ENCODE measurements at places on chromosomes 2 and 18.

- DNase-seq: no peak
Measured at GRCh38 chr2:133574186-133574585, 5.9 kb upstream of the NCKAP5 start.

- DNase-seq: no peak
Measured at GRCh38 chr2:54341656-54342055, 85.6 kb upstream of the TSPYL6 start.

GRCh38 chr2:223801736-223802135 is 35.6 kb downstream of the AP1S3 start:
- DNase-seq: no peak

DNA sequence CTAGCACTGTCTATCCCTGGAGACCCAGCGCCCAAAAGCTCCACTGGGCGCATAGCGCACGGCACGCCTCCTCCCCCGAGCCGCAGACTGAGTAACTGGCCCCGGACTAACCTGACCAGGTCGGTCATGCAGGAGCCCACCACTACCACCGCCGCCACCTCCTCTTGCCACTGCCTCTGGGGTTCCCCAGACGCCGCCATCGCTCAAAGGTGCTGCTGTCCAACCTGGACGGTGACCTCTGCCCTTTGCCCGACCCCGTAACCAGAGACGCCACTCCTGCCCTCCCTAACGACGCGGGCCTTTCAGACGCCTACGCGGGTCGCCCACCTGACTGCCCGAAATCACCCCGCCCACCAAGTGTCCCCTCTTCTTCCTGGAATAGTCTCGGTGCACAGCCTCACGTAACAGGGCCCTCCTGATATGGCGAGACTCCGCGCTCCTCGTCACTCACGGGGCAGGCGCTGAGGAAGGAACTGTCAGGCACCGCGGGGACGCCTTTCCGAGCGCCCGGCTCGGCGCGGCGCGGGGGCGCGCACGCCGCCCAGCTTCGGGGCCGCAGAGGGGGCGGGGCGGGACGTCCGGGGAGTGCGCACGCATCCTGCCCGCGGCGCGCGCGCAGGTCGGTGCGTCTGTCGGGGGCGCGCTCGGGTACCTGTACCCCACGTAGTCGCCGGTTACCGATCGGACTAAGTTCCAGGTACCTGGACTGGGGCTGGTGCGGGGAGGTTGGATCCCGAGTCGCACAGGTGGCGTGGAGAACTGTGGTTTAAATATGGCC is at the start of the genes BABAM2 and RBKS:
Gene BABAM2, plus strand, starts transcription at position 584 of the 778 bp plus-strand sequence. CDS start 3,828 bp downstream, outside the sequence.
Gene RBKS, minus strand, starts transcription at position 242 of the 778 bp plus-strand sequence. Its CDS starts 42 bp downstream, at position 200.
- DNase-seq: peak; percentile 86

GRCh38 chr2:30666266-30666874 is 140.9 kb downstream of the CAPN13 start:
- no peak for DNase-seq

DNA sequence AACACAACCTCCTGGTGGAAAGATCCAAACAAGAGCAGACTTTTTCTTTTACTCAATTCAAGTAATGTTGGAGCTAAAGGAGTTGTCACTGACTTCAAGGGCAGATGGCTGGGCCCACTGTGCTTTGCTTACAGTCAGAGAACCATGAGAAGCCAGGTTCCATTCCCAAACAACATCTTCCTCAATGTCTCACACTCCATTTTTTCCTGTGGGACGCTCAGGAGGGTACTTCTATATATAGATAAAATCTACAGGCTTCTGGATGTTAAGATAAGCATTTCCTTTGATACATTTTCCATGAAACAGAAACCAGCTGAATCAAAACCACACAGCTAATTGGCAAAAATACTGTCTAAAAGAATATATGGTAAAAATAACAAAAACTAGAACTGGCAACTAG is 14.4 kb downstream of the IWS1 start:
- DNase-seq: no peak

DNA sequence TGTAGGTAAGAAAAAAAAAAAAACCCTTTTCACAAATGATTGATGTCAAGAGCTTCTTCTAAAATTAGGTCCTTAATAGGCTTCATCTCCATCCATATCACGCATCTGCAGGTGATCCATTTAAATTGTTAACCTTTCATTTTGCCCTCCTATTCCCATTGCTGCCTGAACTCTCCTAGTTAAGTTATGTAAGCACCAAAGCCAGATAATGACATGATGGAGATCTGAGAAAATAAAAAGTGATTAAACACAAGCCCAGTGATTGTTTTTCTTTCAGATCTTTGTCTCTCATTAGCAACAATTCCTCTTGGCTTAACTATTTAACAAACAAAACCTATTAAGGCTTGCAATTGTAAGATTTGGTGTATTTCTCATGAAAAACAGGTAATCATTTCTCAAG is 20.0 kb downstream of the LANCL1 start:
- no peak for DNase-seq

DNA sequence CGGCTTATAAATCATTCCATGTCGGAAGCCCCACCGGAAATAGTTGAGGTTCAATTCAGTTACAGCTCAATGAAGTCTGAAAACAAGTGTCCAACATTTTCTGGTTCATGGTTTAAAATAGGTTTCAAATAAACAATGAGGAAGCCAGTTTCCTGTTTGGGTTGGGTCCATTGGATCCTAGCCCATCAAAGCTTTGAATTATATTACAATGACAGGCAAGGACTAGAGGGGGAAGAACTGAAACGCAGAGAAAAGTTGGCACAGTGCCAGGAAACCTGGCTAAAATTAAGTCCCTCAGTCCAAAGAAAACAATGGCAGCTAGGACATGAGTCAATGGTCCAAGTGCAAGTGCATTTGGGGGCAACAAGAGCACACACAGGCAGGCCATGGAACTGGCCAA is 32.0 kb downstream of the SLC14A1 start:
- DNase-seq: no peak

GRCh38 chr2:240326246-240326645 is 109.2 kb upstream of the GPC1 start:
- DNase-seq: no peak

- DNase-seq: no peak
Measured at GRCh38 chr18:58177004-58177717, 133.1 kb downstream of the NEDD4L start.

DNA sequence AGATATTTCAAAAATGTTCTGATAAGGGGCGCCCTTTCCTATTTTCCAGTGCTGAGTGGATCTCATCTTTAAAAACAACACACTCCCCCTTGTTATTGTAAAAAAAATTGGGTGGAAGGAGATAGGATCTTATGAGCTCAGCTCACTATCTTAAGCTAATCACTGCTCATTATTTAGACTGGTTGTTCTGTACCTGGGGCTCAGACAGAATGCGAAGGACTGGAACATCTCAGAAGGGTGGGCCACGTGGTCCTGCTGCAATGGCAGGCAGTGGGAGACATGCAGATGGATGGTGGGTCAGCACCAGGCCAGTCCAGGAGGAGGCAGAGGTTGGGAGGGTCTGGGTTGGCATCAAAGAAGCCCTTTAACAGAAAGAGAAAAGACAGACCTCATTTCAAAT is 48.3 kb upstream of the GPR155 start:
- DNase-seq: no peak

- no peak for DNase-seq
Measured at GRCh38 chr2:102708847-102709559, 52.8 kb upstream of the TMEM182 start.

GRCh38 chr18:10040287-10041011 is 126.6 kb downstream of the VAPA start:
- no peak for DNase-seq

DNA sequence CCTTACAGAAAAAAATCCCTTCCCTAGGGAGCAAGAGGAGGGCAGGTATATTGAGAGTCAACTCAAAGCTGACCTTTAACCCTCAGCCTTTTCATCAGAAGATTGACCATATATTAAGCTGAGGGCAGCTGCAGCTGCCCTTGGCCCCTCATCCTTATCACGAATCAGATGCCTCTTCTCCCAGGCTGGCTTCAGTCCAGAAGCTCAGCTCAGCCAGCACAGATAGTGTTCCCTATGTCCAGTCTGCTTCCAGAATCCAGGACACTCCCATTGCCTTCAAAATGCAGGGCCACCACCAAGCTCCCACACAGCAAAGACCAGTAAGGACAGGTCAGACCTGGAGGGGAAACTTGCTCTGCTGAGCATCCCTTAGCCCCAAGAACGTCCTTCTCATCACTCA is 146.1 kb downstream of the BCL11A start:
- no peak for DNase-seq

DNA sequence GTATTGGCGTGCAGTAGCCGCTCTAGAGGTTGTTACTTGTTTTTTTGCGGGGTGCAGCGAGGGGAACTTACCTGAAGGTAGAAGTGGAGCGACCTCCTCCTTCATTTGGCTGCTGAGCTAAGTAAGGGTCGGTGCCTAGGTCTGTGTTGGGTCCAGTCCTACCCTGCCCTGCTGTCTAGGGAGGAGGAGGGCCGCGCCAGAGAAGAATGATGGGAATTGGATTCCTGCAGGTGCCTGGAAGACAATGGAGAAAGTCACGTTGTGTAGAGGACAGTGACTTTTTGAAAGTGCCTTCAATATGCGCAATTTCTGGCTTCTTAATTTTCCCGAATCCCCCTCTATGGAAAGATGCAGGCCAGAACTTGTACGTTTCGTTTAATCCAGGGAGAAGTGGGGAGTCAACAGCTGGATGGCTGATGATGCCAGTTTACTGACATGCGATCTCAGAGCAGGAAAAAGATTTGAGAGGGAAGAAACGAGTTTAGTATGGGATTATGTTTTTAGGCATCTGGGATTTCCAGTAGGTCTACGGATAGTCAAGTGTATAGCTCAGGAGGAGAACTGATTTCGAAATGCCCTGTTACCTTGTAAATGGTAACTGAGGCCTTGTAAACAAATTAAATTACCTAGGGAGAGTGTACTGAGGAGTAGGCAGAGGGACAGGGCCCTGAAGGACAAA is 653 bp downstream of the MRPS9 start:
- no peak for DNase-seq

DNA sequence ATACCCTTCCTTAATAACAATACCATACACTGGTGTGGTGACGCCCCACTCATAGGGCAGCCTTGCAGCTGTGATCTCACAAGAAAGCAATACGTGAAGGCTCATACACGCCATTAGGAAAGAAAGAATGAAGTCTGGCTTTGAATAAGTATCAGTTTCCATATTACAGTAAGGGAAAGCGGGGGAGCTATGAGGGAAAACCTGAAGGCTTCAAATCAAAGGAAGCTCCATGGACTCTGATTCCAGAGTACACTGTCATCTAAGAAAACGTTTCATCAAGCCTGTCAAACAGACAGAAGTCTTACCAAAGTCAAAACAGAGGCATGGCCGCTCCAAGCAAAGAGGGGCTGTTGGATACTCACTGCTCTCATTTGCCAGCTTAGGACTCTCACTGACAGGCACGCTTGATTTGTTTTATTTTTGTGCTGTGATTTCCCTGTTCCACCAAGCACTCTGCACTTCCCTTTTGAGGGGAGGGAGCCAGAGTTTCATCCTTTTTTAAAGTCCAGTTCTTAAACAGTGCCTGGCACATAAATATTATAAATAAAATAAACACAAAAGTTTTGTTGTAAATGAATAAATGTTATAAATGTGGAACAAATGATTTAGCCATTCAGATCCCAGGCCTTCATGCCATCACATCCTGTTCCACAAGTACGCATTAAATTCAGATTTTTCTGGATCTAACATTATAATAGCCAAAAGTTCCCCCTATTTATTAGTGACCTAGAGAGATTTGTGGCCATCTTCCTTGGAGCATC is 221.2 kb downstream of the PIEZO2 start:
- no peak for DNase-seq

DNA sequence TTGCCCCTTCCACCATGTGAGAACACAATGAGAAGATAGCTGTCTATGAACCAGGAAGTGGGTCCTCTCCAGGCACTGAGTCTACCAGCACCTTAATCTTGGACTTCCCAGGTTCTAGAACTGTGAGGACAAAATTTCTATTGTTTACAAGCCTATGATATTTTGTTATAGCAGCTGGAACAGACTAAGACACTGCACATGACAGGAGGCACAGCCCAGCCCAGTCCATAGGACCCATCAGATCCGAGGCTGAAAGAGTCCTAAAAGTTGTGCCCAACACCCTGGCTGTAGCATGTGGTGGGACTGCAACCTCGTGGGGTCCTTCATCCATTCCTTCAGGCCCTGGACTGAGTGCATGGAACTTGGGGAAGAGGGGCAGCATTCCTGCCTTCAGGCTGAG is 48.4 kb upstream of the YWHAQ start:
- no peak for DNase-seq

DNA sequence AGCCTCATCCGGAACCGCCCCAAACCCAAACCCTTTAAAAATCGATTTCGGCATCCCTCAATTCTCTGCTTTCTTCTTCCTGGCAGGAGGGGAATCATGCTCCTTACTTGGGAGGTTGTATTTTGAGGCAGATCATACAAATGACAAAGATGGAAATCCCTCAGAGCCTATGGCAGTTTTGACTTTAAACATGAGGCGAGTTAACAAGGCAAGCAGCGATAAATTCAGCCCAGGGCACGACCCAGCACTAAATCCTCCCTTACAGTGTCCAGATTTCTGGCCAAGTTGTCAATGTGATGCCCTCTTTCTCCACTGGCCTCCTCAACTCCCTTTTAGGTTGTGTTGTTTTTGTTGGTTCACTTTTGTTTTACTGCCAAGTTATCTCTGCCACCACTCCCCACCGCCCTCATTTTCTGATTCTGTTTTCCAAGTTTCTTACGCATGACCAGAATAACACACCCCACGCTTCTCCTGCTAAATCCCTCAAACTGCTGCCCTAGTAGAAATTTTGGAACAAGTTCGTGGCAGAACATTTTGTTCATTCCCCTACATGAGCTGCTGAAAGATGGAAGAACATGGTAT is 68.3 kb downstream of the CTAGE1 start:
- DNase-seq: no peak

- no peak for DNase-seq
Measured at GRCh38 chr2:12554224-12555011, 162.3 kb upstream of the TRIB2 start.

DNA sequence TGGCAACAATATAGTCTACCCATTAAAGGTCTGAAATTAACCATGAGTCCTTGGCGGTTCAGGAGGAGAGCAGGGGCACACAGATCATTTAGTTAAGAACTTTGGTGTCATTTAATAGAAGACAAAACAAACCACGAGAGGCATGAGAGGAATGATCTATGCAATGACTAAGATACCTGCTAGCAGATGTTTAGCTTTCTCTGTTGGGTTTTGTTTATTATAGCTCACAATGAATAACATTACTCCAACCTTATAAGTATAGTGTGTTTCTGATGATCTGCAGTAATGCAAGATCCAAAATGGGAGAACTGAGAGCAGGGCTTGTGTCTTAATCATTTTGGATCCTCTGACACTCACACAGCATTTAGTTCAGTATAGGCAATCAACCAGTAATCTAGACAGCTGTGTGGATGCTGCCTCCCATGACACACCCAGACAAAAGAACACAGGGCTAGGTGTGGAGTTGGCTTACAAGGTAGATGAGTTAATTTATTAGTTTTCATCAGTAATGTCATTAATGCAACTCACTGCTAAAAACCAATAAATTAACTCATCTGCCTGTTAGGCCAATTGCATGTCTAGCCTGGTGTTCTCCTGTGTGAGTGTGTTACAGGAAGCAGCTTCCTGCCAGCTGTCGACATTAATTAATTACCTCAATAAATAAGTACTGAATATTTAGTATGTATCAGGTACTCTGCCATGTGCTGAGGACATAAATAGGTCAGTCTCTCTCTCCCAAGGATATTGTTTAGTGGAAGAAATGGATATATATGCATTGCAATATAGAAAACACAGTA is 92.3 kb downstream of the CLIP4 start:
- DNase-seq: no peak

Measured in CD4-positive, alpha-beta T cell treated with Interleukin-6 at 100 ng/mL for 8 hours (primary cell).